ENCODE measurements at places on chromosomes 6 and 20.

GRCh38 chr20:21106171-21107017 lies at the start of gene LINC00237:
TSS of gene LINC00237 (minus strand) at chr20:21106358.
- DNase-seq: no peak

GRCh38 chr20:49447364-49447763 lies 35.1 kb downstream of the KCNB1 start:
- no peak for DNase-seq

- no peak for DNase-seq
These were observed 147.0 kb downstream of the LINC00237 start for GRCh38 chr20:20959031-20959755.

DNA sequence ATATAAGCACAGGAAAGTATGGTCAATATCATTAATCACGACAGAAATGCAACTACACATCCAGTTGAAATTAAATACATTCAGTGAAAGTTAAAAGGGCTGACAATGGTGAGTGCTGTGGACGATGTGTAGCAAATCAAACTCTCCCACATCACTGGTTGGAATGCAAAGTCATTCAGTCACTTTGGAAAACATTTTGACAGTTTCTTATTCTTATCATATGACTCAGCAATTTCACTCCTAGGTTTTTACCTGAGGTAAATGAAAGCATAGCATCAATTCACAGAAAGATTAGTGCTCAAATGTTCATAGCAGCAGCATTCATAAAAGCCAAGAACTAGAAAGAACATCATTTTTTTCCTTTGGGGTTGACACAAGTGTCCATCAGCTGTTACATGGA lies 28.6 kb upstream of the SAMD5 start:
- DNase-seq: no peak

DNA sequence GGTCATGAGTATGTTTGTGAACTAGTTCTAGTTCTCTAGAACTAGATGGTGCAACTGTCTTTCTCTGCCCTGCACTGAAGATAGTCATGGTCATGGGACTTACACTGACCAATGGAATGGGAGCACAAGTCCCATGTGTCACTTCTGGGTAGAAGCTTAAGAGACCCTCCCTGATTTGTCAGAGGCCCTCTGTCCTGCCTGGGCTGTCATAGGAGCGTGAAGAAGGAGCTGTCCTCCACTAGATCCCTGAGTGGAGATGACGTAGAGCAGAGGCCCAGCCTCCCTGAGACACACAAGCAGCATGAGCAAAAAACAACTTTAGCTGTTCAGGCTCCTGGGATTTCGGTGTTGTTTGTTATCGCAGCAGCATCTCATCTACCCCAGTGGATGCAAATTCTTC lies 514.5 kb downstream of the PREX1 start:
- DNase-seq: no peak

GRCh38 chr6:80282913-80283554 lies 176.6 kb downstream of the BCKDHB start:
- DNase-seq: no peak

- DNase-seq: no peak
These were observed 15.2 kb upstream of the TOX2 start for GRCh38 chr20:43899274-43900120.

DNA sequence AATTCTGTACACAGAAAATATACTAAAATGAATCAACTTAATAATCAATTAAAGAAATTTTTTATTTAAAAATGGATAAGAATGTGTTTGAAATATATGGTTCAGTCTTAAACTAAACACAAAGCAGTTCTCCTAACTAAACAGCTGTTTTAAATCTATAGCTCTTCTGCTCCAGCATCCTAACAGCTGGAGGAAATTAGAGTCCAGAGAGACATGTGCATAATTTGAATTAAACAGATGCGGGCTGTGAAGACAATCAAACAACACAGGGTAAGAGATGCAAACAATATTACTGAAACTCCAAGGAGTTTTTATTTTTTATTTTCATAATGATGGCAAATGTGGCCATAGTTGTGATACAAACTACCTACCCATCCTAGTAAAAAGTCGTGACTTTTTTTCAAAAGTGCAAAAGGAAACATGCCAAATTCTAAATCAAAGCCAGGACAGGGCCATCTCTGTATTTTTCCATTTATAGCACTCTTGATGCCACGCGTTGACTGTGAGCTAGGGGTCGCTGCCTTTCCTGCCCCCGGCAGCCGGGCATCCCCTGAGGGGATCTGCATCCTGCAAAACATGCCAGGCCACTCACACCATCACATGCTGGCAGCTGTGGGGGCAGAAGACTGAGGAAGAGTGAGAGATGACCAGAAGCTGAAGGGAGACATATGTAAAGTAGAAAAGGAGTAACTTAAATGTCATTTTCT lies 310.6 kb downstream of the PRKN start:
- peak; percentile 3 for DNase-seq

DNA sequence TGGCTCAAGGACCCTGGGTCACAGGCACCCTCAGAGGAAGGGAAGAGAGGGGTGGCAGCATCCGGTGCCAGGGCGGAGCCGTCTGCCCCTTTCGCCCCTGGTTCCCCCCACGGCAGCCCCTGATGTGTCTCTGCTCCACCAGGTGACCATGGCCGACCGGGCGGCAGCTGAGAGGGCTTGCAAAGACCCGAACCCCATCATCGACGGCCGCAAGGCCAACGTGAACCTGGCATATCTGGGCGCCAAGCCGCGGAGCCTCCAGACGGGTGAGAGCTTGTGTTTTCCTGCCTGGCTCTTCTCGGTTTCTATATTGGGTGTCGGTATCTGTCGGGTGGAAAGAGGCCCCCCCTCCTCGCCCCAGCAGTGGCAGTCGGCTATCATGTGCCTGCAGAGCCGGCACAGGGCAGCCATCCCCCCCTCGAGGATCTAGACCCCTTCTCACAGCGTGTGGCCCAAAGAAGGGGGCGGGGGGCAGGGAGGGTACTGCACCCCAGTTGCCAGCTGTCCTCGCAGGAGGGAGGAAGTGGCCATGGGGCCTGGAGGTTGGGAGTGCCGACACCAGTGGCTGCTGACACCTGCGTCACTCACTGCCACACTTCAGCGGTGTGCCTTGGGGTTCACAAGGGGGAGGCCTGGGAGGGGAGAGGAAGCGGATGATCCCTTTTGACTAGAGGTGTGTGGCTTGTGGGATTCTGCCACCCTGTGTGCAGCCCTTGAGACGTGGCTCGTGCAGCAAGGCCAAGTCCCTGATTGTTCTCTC lies 1.5 kb downstream of the RBM38 start:
- DNase-seq: no peak

DNA sequence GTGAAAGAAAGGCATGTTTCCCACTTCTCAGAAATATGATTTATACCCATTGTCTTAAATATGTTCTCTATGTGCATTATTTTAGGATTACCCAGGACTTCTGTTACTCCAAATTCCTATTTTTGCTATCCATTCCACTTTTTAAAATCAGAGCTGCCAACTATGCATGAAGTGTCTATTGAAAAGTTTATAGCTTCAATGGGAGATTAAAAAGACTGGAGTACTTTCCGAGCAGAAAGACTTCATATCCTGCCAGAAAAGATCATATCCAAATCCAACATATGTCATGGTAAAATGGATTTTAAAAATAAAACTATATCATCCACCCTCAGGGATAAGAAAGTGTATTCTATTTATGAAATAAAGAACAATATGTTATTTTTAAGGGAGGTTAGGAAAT lies 212.7 kb downstream of the COL12A1 start:
- DNase-seq: no peak

GRCh38 chr20:24785141-24786110 lies 163.6 kb upstream of the CST7 start:
- DNase-seq: peak; percentile 53

- DNase-seq: peak; percentile 22
These were observed 109.1 kb upstream of the ENPP5 start for GRCh38 chr6:46279874-46280273.

DNA sequence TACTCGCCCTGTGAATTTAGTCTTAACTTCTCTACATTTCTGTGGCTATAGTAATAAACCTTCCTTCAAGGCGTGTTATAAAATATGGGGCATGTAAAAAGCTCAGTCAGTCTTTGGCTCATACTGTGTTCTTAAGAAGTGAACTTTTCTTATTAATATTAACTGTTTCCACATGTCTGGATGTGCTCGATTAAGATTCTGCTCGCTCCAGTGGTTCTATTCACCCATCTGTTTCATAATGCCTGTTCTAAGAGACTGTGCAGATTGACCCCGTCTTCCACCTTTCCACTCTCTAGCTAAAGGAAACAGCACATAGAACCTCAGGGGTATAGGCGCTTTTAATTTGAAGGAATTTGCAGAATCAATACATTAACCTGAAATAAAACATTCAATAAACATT lies 99.9 kb downstream of the L3MBTL3 start:
- no peak for DNase-seq

DNA sequence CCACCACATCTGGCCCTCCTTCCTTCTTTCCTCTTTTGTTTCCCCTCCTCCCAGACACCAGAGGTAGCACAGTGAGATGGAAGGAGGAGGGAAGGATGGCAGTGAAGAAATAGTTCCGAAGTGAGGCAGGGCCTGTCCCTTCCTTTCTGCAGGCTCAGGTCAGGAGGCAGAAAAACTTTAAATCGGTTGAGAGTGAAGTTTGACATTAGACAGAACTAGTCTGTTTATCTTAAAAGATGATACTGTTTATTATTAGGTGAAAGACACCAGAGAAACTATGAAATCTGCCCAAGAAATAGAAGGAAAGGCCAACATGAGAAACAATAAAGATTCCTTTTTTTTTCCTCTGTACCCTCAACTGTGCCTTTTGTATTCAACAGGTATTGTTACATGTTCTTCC lies 670.3 kb downstream of the UTRN start:
- no peak for DNase-seq

- DNase-seq: peak; percentile 89
These were observed at the start of gene LAMA2 for GRCh38 chr6:128882991-128883611. TSS of gene LAMA2 (plus strand) at chr6:128883138. CDS start at chr6:128883246, 108 bp downstream.

DNA sequence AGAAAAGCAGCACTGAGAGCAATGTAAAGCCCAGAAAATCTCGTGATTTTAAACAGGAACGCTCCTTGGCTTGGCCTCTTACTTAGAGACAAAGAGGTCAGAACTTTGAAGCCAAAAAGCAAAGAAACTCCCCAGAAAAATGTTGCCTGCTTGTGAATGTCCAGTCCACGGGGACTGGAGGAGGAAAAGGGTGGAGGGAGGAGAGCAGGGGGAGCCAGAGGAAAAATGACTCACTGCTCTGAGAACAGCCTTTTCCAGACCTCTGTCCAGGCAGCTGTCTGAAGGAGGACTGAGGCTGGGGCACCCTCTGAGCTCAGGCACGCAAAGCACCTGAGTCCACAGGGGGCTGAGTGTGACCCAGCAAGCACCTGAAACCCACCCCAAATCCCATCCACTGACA lies 64.7 kb downstream of the TRAM2 start:
- peak; percentile 87 for DNase-seq

- DNase-seq: no peak
These were observed 52.2 kb downstream of the KDM1B start for GRCh38 chr6:18207438-18207837.

DNA sequence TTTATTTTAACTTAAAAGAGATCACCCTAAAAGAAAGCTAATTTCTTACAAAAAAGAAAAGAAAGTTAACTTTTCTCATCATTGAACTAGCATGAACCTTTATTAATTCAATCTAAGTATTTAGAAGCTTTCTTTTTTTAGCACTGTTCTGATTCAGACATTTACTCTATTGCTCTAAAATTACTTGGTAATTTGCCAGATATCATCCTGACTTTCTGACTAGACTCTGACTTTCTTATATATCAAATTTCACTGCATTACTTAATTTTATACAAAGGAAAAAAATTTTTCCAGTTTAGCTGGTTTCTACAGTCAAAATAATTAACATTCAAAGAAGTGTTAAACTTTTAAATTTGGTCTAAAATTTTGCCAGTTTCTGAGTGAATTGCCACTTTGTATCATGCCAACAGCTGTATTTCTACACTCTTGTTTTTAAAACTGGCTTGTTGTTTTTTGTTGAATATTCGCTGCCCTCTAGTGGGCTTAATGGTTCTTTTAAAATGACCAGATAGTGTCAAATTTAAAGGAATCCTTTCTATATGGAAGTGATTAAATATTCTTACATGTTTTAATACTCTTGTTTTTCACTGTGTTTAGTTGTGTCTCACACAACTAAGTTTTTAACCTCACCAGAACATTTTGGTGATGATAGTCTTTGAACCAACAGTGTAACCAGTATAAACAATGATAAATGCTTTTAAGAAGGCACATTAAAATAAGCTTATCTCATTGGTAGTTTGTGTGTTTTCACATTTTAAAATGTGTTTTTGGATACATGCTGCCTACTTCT lies 102.0 kb downstream of the POPDC3 start:
- DNase-seq: peak; percentile 43

DNA sequence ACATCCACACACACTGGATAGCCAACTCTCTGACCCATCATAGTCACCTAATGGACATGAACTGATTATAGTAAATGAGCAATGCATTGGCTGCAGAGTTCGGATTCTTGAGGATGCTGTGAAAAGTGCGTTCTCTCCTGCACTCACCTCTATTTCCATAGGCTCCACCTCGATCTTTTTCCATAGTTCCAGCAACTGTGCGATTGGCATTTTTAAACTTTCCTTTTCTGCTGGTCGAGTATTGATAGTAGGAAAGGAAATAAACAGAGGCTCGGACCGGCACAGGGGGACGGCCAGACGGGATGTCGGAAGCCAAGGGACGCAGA lies 94.4 kb downstream of the RNASET2 start:
- DNase-seq: no peak

- no peak for DNase-seq
These were observed 504.4 kb upstream of the NOX3 start for GRCh38 chr6:155959898-155960495.

DNA sequence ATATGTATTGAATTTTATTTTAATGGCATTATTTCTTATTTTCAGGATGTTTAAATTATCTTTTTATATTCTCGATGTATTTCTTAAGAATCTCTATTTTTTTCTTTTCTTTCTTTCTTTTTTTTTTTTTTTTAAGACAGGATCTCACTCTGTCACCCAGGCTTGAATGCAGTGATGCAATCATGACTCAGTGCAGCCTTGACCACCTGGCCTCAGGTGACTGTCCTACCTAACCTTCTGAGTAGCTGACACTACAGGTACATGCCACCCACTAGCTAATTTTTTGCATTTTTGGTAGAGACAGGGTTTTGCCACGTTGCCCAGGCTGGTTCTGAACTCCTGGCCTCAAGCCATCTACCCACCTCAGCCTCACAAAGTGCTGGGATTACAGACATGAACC lies 143.8 kb upstream of the LAMA2 start:
- DNase-seq: no peak

- peak; percentile 54 for DNase-seq
These were observed 242.8 kb upstream of the TCF21 start for GRCh38 chr6:133645966-133646740.

DNA sequence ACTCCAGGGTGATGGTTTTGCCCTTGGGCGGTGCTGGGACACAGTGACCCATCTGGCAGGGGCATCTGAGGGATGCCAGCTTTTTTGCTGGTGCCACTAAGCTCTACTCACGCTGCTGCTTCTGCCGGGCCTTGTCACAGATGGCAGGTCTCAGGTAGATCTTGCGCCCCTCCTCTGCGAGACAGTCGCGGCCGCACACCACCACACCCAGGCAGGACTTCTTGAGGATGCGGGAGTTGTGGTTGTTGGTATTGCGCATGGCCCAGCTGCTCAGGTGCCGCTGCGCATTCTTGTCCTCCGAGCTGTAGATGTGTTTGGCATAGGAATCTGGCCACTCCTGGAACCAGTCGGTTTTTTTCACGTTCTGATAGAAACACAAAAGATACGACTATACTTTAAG lies 14.7 kb downstream of the GCM1 start:
- no peak for DNase-seq
